ENCODE measurements at places on chromosomes 16 and 17.

DNA sequence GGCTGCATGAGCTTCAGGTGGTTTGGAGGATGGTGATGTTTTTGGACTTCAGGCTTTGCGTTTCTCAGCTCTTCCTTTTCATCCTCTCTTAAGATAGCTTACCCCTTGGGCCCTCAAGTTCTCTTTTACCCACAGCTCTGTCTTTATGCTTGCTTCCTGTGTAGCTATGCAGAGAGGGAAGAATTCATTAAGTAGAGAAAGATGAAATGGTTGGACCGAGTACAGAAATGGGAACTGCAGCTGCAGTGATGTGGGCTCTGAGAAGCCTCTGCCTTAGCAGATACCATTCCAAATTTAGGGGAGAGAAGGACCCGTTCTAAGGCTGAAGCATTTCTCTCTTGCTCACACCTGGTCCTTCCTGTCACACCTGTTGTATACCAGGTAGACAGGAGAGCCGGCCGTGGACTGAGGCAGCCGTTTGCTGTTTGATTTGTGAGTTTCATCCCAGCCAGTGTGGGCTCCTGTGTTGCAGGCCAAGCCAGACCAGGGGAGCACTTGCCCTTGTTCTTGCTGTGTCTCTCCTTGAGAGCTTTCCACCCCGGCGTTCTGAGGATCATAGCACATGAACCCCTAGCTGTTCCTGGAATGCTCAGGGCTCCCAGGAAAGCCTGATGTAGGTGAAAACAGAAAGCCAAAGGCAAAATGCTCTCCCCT lies 392.7 kb downstream of the CPPED1 start:
- no peak for DNase-seq

- DNase-seq: no peak
Measured at GRCh38 chr16:57422026-57422944, 17.7 kb downstream of the CCL17 start.

DNA sequence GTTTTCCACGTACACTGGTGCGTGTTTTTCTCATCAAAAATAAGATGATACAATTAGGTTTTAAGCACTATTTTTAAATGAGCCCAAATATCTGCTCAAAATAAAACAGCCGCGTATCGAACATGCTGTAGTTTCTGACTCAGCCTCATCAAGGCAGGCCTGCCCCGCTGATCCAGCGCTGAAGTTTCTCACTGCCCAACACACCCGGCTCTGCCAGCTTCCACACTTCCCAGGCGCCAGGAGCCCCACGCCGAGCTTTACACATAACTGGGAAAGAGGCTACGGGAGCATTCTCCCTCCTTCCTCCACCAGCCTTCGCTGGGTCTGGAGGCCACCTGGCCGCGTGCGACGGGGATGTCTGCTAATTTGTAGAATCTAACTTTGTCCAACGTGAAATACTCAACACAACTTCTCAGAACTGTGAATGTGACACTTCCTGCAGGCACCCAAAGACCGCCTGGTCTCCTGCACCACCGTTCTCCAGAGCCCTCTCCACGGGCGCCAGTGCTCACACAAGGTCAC lies 42.1 kb downstream of the MAP1LC3B start:
- no peak for DNase-seq

DNA sequence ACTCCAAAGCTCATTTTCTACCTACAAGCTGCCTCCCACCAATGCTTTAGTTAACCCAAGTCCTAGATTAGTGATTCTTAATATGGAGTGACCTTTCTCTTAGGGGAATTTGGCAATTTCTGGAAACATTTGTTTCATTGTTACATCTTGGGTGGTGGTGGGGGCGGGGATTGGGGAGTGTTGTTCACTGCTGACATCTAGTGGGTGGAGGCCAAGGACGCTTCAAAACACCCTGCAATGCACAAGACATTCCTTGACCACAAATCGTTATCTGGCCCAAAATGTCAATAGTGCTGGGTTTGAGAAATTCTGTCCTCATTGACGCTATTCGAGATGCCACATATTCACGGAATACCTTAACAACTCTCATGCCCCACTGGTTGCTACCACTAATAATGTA lies 282.9 kb downstream of the RBFOX1 start:
- no peak for DNase-seq

GRCh38 chr17:61495161-61495857 lies 43.1 kb downstream of the TBX4 start:
- DNase-seq: no peak

DNA sequence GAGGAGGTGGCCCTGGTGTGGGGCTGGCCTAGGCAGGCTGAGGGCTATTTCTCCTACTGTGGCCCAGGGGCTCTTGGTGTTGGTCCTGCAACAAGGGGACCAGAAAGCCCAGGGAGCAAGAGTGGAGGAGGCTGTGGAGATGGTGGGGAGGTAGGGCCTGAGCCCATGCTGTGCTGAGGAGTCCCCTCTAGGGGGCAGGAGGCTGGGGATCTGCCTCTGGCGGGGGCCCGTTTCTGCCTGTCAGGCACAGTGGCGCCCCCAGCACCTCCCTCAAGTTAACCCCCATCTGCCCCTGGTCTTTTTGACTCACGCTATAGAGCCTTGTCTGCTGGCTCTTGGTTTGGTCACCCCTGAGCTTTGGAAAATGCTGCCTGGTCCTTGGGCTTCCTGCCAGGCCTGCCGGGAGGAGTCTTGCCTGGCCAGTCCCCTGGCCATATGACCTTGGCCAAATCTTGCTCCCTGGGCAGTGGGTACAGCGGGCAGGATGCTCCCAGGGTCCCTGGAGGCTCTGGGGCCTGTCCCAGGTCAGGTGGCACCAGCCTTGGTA lies 5.9 kb downstream of the BAIAP2 start:
- DNase-seq: no peak

DNA sequence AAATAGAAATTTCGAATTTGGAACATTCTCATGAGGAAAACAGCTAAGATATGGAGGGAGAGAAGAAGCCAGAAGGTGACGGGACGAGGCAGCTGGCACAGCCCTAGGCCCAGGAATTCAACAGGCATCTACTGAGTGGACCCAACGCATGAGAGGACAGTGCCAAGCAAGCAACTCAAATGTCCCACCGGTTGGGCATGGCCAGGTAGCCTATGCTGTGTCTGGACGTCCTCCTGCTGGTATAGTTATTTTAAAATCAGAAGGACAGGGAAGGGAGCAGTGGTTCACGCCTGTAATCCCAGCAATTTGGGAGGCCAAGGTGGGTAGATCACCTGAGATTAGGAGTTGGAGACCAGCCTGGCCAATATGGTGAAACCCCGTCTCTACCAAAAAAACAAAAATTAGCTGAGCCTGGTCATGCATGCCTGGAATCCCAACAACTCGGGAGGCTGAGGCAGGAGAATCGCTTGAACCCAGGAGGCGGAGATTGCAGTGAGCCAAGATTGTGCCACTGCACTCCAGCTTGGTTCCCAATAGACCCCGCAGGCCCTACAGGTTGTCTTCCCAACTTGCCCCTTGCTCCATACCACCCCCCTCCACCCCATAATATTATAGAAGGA lies 2.0 kb downstream of the GH1 start:
- DNase-seq: no peak

- DNase-seq: no peak
Measured at GRCh38 chr16:58419241-58419990, 27.1 kb downstream of the GINS3 start.

- DNase-seq: no peak
Measured at GRCh38 chr17:75693500-75694481, 26.7 kb downstream of the SAP30BP start.

GRCh38 chr17:37490638-37491614 lies 1.2 kb downstream of the DUSP14 start:
- DNase-seq: no peak

GRCh38 chr17:55308613-55309391 lies 44.0 kb downstream of the HLF start:
- no peak for DNase-seq

DNA sequence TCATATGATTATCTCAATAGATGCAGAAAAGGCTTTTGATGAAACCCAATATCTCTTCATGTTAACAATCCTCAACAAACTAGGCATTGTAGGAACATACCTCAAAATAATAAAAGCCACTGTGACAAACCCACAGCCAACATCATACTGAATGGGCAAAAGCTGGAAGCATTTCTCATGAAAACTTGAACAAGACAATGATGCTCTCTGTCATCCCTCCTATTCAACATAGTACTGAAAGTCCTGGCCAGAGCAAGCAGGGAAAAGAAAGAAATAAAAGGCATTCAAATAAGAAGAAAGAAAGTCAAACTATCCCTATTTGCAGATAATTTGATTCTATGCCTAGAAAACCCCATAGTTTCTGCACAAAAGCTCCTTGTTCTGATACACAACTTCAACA lies 999.2 kb upstream of the GOT2 start:
- DNase-seq: no peak

DNA sequence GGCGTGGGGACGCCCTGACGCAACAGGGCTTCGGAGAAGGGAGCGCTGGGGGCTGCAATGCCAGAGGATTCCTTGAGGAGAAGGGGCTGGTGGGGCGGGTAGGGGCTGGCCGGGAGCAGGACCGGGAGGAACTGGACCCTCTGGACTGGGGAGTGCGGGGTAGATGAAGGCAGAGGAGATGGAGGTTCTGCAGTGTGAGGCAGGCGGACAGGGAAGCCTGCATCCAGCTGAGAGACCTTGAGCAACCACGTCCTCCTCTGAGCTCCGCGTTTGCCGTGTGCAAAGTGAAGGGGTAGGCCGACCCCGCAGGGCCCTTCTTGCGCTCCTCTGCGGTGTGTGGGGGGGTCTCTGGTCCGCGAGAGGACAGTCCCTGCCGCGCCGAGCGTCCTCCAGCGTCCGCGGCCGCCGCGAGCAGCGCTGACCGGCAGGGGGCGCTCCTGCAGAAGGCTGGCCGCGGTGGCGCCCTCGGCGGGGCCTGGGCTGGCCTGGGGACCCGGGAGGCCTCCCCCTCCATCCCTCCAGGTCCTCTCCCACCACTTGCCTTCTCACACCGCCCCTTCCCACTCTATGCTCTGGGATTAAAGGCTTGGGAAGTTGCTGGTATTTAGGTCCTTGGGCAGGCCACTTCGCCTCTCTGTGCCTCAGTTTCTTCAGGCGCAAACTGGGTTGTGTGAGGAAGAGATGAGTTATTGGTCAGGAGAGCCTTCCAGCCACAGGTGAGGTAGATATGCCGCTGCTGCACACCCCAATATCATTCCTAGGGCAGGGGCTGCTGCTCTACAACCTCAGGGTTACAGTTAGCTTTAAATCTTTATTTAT lies 9.6 kb upstream of the WNT9B start:
- DNase-seq: no peak

DNA sequence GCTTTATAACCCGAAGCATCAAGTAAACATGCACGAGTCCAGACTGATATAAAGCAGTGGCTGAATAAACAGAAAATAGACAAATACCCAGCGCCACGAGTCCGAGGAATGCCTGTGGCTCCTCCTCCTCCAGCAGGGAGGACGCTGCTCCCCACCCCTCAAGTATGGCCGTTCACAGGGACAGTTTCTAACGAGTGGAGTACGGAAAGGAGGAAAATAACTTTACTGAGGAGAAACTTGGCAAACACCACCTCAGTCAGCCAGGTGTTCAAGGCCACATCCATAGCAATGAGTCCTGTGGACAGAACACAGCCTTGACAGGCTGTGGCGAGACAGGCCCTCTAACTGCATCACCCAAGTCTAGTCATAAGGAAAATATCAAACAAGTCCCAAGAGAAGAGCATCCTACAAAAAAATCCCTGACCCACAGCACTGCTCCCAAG lies 9.2 kb downstream of the ZDHHC7 start:
- DNase-seq: no peak

GRCh38 chr16:27351989-27352388 lies 38.2 kb downstream of the IL4R start:
- no peak for DNase-seq

- DNase-seq: no peak
Measured at GRCh38 chr17:43380307-43380706, 18.5 kb upstream of the ARL4D start.

GRCh38 chr16:27534256-27534655 lies 15.5 kb downstream of the GTF3C1 start:
- DNase-seq: no peak

All from activated CD4-positive, CD25-positive, alpha-beta regulatory T cell (primary cell).